Mesenteric fat pad (tissue), 1 donor: ENCODE measurements at places on chromosomes 2 and 18.

DNA sequence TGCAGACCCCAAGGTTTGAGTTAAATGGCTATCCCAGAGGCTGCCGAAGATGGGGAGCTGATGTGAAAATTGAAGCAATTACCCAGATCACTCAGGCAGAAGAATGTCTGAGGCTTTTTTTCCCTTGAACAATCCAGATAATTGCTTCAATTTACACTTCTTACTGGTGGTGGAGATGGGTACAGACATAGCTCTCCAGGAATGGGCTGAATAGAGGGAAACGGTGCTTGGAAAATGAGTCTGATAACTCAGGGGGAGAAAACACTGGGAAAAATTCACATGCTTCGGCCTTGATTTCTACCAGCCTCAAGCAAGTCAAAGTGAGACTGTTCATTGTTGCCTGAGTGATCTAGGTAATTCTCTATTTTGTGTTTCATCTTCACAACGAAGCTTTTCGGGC is 9.5 kb upstream of the KIF5C start:
- no peak for DNase-seq

GRCh38 chr2:135099802-135100483 is 47.9 kb downstream of the RAB3GAP1 start:
- no peak for DNase-seq

DNA sequence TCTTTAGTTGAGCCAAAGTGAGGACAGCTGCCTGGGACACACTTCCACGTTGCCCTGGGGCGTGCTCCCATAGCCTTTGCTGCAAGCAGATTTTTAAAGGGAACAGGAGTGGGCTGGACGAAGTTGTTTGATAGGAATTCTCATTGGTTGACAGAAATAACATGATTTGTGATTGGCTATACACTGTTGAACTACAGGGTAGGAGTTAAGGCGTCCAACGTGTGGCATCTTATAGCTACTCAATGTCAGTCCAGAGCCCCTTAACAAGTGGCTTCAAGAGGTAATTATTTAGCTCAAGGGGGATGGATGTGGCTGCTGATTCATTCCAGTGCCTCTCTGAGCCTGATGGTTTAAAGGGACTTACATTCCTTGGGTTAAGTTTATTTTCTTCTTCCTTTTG is 65.5 kb downstream of the ACAA2 start:
- DNase-seq = peak; percentile 18

- no peak for DNase-seq
Measured at GRCh38 chr18:62637403-62637802, 77.9 kb upstream of the PHLPP1 start.

GRCh38 chr18:32386471-32386870 is 84.2 kb downstream of the GAREM1 start:
- DNase-seq = no peak

DNA sequence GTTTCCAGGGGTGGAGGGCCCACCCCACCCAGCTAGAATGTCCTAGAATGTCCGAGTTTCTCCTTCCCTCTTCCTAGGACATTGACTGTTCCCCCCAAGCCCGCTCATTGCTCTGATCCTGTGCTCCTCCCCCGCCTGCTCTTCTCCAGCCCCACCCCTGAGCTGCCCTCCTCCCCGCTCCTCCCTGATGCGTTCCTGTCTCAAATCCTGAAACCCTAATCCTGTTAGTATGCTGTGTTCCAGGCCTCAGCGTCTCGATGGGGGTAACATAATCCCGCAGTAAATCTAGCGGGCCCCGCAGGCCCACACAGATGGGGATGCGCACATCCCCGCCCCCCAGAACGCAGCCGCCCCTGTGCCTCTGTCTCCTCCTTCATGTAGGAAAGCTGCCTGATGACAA is 51.3 kb downstream of the NRP2 start:
- no peak for DNase-seq

- no peak for DNase-seq
Measured at GRCh38 chr2:9618410-9618809, 12.4 kb downstream of the YWHAQ start.

DNA sequence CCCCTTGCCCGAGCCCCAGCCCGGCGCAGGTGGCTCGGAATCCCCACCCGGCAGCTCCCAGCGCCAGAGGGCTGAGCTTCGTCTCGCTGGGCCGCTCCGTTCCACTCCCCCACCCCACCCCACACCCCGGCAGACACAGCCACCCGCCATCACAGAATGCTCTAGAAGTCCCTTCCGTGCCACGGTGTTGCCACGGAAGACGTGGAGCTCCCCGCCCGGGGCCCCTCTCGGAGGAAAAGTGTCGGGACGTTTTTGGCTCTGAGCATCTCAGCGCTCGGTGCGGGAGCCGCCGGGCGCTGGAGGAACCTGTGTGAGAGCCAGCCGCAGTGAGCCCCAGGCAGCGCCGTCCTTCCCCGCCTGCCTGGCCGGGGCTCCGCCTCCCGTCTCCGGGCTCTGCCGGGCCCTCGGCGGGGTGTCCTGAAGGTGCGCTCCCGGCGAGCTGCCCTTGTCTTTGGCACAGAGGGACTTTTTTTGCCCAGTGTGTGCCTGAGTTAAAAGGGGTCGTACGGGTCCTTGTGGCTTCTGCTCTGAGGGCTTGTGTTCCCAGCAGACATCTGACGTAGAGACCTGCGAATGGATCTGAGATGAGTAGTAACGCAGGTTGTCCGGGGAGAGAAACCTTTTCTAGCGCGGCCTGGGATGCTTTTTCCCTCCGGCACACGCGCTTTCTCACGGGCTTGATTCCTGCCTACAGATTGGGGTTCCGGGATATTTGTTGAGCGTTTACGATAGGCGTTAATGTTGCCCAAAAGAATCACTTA is 1.8 kb downstream of the ZCCHC2 start:
- peak; percentile 92 for DNase-seq

DNA sequence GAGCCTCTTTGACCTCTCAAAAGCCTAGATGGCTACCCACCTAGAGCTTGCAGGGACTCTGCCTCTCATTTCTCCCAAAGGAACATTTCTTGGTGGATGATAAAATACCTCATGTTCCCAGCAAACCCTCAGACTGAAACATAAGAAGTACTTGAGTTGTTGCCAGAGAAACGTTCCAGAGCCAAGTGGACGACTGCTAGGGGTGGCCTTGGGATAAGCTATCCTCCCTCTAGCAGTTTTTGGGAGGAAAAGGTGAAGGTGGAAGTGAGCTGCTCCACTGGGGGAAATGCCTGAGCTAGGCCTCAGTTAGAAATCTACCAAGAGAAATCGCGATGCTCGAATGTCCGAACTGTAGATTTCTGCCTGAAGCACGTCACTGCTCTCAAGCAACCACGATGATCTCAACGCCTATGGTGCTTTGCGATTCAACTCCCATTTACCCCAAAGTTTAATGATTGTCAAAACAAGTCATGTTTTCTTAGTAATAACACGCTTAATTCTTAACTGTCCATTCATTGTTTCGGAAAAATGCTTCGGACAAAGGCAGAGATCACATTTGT is 91.5 kb downstream of the CCBE1 start:
- no peak for DNase-seq

DNA sequence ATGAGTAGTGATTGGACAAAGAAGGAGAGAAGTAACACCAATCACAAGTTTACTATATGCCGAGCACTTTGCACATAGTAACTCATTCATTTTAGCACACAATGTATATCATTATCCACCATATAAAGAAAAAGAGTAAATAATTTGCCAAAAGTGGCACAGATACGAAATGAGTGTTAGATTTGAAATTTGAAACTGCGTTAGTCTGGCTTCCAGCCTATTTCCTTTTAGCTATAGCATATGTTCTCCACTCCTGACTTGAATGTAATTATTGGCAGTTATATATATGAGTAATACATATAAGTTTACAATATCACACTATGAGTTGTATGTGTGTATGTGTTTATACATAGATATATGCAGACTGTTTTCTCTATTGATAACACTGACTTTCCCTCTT is 98.6 kb downstream of the NOL4 start:
- DNase-seq = no peak

DNA sequence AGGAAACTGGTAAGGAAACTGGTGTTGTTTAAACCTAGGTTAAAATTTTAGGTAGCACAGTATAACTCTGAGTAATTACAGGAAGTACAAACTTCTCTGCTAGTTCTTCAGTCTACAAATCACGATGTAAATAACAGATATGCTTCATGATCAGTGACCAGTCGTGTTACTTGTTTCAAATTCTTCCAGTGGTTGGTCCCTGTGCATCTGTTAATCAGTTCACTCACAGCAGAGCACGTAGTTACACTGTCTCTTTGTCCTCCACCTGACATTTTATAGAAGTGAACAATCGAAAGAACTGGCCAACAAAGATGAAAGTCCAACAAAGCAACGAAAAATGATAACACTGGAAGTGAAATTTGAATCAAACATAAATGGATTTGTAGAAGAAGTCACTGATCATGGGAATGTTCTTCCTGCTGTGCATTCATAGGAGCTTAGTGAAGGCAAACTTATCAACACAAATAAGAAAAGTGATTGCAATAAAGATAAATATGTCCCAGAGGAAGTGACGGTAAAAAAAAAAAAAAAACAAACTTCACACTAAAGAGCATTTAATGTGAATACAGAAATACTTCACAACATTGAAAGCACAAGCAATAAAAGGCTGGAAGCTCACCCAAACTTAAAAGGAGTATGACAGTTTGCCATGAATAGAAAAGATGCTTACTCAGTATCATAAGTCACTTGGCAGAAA is 7.0 kb downstream of the EIF2AK2 start:
- no peak for DNase-seq

DNA sequence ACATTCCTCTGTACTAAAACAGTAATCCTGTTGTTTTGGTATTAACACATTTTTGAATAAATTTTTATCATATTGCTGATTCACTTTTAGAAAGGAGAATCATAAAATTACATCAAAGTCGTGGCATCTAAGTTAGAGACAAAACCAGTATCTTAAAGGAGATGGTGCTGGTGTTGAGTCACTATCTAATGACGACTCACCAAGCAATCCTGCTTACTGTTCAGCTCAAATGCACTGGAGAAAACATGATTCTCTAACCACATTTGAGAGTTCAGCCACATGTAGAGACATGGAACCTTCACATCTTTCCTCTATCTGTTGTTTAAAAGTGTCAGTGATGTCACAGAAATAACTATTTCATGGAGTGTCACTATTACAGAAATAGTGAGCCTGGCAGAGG is 473.8 kb downstream of the TGIF1 start:
- DNase-seq = no peak

GRCh38 chr2:1806254-1806653 is 61.9 kb upstream of the PXDN start:
- DNase-seq = no peak

- no peak for DNase-seq
Measured at GRCh38 chr18:62458868-62459716, 63.7 kb upstream of the ZCCHC2 start.

DNA sequence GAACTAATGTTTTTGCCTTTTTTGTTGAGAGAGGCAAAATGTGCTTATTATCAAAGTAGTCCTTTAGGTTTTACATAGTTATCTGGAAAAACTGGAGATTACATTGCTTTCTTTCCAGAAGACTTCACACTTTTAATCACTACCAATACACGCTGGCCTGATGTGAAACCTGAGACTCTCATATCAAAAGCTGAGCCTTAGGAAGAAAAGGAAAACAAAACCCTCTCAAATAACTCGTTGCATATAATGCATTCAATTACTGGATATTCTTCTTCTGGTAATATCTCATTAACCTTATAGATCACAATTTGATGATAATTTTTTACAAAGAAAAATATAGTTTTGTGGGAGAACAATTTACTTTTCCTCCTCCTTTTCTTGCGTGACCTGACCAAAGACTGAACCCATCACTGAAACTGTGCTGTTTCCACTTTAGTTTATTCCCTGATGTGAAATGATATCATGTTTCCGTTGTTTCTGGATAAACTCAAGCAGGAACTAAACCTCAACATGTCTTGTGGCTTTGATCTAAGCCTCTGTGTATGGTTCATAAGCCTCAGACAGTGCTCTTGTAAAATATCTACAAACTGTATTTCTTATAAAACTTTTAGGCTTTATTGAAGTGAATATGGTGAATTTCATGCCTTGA is 332.4 kb downstream of the GULP1 start:
- DNase-seq = no peak

GRCh38 chr2:177689623-177690022 is 297.1 kb downstream of the AGPS start:
- no peak for DNase-seq

GRCh38 chr18:11859903-11860407 is 8.7 kb downstream of the CHMP1B start:
- DNase-seq = no peak

DNA sequence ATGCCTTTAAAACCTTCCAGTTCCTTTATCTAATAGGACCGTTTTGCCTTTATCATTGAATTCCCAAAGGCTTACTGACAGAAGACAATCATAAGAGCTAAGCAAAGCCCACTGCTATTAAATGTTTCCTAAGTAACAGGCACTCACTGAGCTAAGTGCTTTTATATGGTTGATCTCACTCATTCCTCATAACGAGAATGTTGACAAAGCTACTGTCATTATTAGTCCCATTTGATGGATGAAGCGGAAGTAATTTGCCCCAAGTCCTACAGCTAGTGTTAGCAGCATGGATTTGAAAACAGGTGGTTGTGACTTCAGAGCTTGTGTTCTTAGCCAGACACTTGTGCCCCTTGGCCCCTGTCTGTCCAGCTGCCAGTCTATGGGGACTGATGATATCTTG is 134.8 kb upstream of the SERPINE2 start:
- no peak for DNase-seq
